ENCODE measurements at places on chromosomes 6 and 20. TPM values are rescaled to one million over a fixed set of nuclear protein-coding genes. Genes with fewer than 3 reads are reported as not detected.
A peak's percentile ranks its signal among the peaks of the same experiment; 100 is the strongest.

GRCh38 chr6:70371454-70372105, 41.7 kb upstream of the FAM135A start:
- no peak for ATAC-seq

DNA sequence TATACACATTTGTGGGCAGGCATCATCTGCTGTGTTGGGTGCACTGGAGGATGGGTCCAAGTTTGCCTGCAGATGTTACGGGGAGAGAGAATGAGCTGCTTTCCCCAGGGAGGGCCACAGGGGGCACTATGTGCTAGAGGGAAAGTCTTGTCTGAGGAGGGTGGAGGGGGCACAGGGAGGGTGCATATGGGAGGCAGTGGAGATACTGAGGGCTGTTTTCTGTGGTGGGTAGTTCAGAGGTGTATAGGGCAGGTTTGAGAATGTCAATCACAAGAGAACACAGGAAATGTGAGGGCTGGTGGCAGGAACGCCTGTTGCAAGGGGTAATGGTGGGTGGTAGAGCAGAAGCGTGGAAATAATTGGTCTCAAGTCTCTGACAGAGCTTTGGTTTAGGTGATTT, 7.7 kb upstream of the PTPRA start:
- no peak for ATAC-seq

GLP1R gene
- 0.27 TPM for total RNA-seq

GRCh38 chr6:151160929-151161757, 78.6 kb upstream of the AKAP12 start:
- ATAC-seq: peak; percentile 96

ULBP2 gene
- total RNA-seq: 4.7 TPM

DNA sequence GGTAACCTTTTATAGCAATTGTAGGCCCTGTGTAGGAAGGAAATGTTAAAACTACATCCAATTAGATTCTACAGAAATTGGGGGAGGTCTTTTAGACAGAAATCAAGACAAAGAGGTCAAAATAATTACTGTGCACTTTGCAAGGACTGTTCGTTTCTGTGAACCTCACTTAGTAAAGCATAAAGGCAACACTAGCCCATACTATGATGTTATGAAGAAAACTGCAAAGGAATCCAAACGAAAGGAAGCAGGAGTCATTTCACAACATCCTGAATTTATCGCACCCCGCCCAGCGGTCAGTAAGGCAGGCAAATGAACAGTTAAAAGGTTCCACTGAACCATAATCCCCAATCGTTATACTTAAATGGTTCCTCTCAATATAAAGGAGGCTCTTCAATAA, 429.5 kb upstream of the ARID1B start:
- no peak for ATAC-seq

GSTA4 gene
- 86.8 TPM for total RNA-seq

- no peak for ATAC-seq
These were observed 12.2 kb upstream of the TBC1D20 start for GRCh38 chr20:474581-474980.

DNA sequence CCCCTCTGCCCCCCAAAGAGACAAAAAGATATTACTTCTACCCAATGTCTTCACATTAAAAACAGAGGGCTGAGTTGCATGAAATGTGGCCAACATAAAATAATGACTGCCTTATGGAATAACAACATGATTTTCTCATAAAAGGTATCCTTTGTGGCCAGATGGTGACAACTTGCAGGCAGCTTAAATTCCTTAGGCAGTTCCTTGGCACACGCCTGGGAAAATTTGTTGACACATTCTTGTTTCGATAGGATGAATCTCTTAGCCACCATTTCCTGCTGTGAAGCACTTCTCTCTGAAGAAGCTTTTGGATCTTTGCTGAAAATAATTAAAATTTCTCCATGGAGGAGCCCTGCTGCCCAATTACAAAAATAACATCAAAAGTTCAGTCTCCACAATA, 109.0 kb upstream of the COL21A1 start:
- ATAC-seq: no peak

DNA sequence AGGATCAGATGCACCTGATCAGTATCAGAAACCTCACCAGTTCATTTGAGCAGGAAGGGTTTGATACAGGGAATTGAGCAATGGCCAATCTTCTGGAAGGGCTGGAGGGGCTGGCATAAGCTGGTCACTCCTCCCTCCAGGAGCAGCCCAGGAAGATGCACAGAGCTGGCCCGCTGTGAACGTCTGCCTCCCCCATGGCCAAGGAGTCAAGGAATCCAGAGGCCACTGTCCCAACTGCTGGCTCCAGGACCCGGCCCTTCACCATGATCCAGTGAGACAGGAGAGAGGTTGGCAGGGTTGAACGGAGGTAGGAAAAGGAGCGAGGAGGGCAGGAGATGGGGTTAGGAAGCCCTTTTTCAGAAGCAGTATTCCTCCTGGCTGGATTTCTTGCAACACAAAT, 113.9 kb upstream of the CST7 start:
- no peak for ATAC-seq

DNA sequence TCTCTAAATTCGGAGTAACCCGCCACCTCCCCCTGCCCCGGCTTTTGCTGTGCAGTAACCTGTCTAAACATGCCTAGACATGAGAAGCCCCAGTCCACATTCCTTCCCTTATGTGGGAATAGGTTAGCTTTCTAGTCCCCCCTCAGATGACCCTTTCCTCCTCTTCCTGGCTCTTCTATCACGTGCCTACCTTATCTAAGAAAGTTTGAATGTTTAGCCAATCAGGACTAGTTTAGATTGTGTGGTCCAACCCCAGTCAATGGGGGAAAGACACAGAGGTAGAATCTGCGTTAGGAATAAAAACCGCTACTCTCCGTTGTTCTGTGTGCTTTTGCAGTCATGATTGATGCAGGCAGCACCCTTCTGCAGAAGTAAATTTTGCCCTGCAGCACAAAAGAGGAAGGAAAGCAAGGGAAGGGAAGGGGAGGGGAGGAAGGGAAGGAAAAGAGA, 69.0 kb upstream of the CD93 start:
- no peak for ATAC-seq

- ATAC-seq: no peak
These were observed 51.5 kb downstream of the DSTN start for GRCh38 chr20:17621229-17621968.

- no peak for ATAC-seq
These were observed 109.8 kb downstream of the BACH2 start for GRCh38 chr6:90186637-90187371.

GRCh38 chr6:140697585-140697984, 1323.1 kb upstream of the CITED2 start:
- ATAC-seq: no peak

DNA sequence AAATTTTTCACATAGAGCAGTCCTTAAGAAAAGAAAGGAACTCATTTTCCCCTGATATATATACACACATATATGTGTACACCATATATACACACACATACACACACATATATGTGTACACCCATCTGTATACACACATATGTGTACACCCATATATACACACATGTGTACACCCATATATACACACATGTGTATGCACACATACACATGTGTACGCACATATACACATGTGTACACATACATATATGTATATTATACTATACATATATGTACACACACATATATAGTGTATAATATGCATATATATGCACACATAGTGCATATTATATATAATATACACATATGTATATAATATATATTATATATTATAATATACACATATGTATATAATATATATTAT, 9.1 kb downstream of the MAP3K4 start:
- ATAC-seq: no peak

DNA sequence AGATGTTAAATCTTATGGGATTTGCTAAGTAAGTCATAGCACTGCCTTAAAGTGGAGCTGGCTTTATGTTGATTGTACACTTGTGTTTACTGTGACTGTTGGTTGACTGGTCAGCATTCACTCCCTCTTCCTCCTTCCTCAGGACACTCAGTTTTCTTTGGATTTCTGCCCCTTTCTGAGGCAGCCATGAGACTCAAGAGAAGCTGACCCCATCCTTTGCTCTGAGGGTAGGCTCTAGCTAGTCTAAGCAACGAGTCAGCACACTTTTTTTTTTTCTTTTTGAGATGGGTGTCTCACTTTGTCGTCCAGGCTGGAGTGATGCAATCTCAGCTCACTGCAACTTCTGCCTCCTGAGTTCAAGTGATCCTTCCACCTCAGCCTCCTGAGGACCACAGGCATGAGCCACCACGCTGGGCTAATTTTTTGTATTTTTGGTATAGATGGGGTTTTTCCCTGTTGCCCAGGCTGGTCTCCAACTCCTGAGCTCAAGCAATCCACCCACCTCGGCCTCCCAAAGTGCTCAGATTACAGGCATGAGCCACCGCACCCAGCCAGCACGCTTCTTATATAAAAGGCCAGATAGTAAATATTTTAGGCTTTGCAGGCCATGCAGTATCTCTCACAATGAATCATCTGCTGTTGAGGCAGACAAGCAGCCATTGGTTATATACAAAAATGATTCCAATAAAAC, 191.4 kb downstream of the NFATC2 start:
- ATAC-seq: peak; percentile 82

DNA sequence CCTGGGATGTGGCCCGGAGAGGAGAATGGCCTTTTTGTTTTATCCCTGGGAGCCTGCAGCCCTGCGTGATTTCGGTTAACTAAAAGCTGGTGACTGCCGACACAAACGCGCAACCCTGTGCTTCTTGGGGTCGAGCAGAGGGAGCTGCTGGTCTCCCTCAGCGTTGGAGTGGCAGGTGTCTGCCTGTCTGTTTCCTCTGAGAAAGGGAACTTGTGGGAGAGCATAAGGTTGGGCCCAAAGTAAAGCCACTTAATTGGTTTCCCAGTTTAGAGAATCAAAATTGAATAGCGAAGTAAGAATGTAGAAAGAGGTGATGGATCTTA, 500 bp downstream of the LTV1 start:
- ATAC-seq: no peak

Measured in motor neuron (in vitro differentiated cells).